ENCODE measurements at places on chromosomes 16 and 17. TPM values are rescaled to one million over a fixed set of nuclear protein-coding genes. Genes with fewer than 3 reads are reported as not detected.

GRCh38 chr17:74598346-74599022 is 6.4 kb upstream of the CD300LD start:
- no peaks in the 10 kb centered on the region for H3K4me1 ChIP-seq
- H3K27me3 ChIP-seq, result no peaks in the 10 kb centered on the region
- no peaks in the 10 kb centered on the region for H3K36me3 ChIP-seq
- no peak overlapping the region for H3K4me3 ChIP-seq
- no peak overlapping the region for H3K27ac ChIP-seq

- H3K4me1 ChIP-seq, result no peaks in the 10 kb centered on the region
- H3K4me3 ChIP-seq, result no peak overlapping the region
- H3K36me3 ChIP-seq, result peaks cover 9% of the 10 kb centered on the region
- no peaks in the 10 kb centered on the region for H3K27me3 ChIP-seq
- no peak overlapping the region for H3K27ac ChIP-seq
Observed at GRCh38 chr17:67137026-67137370, 92.6 kb downstream of the CACNG1 start.

Gene RGS11
- total RNA-seq, result 32.6 TPM

Gene JMJD6
- total RNA-seq, result 29.4 TPM

DNA sequence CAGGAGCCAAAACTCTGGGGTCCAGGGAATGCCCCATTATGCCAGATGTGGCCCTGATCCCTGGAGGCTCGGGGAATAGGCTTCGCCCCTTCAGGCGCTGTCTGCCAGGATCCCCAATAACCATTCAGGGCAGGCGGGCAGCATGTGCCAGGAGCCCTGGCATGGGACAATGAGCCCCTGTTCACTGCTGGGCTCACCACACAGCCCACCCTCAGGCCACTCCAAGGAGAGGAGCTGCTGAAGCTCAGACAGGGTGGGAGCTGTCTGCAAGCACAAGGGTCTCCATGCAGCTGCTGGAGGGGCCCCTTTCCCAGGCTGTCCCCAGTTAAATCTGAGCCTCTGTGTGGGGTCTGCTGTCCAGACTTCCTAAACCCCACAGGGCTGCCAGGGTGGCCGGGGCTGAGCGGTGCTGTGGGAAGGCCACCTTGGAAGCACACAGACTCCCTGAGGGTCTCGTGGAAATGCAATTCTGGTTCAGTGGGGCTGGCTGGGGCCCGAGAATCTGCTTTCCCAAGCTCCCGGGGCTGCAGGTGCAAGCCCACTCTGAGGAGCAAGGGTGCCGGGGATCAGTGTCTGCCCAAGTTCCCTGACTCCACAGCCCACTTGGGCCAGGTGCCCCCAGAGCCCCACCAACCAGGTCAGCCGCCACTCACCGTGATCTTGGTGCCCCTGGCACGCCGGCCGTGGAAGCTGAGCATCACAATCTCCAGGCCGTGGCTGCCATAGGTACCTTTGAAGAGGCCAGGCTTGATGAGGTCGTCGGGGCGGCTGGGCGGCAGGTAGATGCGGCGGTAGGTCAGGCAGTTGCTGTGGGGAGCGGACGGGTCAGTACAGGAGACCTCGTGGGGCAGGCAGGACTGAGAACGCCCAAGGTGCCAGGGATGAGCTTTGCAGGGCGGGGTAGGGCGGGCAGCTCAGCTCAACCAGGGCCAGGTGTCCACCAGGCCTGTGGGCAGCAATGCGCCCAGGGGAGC is 17.7 kb upstream of the C16orf95 start:
- H3K4me1 ChIP-seq, result no peaks in the 10 kb centered on the region
- H3K27ac ChIP-seq, result no peak overlapping the region
- no peaks in the 10 kb centered on the region for H3K27me3 ChIP-seq
- no peak for DNase-seq

DNA sequence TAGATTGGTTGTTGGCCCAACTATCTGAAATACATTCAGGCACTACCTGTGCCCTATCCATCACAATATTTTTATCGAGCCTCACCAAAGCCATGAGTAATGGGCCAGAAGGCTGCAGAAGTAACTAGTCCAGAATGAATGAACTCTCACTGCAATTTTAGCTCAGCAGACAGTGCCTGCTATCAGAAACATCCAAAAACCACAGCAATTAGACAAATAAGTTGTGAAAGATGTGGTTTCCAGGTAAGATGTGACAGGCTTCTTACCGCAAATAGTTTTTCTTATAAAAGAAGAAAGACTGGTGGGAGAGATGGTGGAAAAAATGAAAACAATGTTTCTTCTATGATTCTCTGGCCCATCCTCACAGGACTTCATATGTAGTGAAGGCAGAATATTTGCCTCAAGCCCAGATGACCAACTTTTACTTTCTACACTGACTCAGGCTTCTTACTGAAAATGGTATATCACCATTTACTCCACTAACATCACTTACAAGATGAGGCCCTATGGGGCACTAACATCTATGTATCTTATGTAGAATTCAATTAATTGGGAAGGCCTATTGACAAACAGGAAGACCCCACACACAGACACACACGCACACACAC is 9.8 kb upstream of the RFFL start:
- H3K27me3 ChIP-seq, result no peaks in the 10 kb centered on the region
- no peaks in the 10 kb centered on the region for H3K4me1 ChIP-seq
- no peaks in the 10 kb centered on the region for H3K36me3 ChIP-seq
- no peak for DNase-seq

GRCh38 chr16:47029724-47030123 is 56.2 kb upstream of the DNAJA2 start:
- DNase-seq, result no peak
- H3K4me3 ChIP-seq, result no peak overlapping the region
- no peaks in the 10 kb centered on the region for H3K36me3 ChIP-seq
- no peaks in the 10 kb centered on the region for H3K27me3 ChIP-seq
- H3K4me1 ChIP-seq, result no peaks in the 10 kb centered on the region
- H3K27ac ChIP-seq, result no peak overlapping the region

Gene TMEM238L
- total RNA-seq, result not detected

DNA sequence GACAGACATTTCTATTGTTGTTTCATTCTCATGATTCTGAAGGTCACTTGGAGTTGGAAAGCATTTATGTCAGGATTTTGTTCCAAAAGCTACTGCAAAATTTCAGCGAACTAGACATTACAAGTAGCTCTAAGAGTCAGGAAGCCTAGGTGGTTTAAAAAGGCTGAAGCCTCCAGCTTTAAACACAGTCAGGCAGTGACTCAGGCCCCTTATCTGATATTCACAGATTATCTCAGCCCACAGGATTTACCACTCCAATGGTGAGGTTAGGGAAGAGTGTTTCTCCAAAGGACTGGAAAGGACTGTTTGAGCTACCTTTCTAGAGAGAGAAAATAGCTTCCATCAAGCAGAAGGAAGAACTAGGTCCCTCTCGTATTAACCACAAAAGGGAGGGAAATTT is 624.4 kb upstream of the C16orf82 start:
- H3K4me3 ChIP-seq, result no peak overlapping the region
- H3K4me1 ChIP-seq, result no peaks in the 10 kb centered on the region
- H3K36me3 ChIP-seq, result no peaks in the 10 kb centered on the region
- DNase-seq, result no peak

DNA sequence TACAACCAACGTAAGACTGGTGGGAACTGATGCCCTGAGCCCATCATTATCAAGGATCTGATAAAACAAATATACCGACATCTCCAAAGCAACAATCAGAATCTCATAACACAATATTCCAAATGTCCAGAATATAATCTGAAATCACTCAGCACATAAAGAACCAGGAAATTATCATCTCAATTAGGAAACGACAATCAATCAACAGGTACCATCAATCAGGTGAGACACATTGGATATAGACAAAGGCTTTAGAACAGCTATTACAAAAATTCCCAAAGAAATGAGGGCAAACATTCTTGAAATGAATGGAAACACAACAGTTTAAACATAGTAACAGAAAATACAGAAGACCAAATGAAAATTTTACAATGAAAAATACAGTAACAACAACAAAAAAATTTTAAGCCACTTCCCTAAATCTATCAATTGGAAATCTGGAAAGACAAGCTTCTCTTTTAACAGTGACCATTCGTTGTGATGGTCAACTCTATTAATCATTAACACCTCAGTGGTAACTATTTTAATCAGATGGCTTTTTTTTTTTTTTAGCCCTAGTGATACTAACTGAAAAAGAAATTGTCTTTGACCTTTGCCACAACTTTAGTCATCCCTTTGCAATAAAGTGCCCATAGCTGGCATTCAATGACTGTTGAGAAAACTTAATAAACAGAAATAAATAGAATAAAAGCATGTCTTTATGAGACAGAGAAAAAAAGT is 70.4 kb downstream of the USP32 start:
- DNase-seq, result no peak
- no peak overlapping the region for H3K27ac ChIP-seq
- H3K27me3 ChIP-seq, result no peaks in the 10 kb centered on the region
- no peaks in the 10 kb centered on the region for H3K4me1 ChIP-seq
- no peak overlapping the region for H3K4me3 ChIP-seq
- H3K36me3 ChIP-seq, result no peaks in the 10 kb centered on the region

DNA sequence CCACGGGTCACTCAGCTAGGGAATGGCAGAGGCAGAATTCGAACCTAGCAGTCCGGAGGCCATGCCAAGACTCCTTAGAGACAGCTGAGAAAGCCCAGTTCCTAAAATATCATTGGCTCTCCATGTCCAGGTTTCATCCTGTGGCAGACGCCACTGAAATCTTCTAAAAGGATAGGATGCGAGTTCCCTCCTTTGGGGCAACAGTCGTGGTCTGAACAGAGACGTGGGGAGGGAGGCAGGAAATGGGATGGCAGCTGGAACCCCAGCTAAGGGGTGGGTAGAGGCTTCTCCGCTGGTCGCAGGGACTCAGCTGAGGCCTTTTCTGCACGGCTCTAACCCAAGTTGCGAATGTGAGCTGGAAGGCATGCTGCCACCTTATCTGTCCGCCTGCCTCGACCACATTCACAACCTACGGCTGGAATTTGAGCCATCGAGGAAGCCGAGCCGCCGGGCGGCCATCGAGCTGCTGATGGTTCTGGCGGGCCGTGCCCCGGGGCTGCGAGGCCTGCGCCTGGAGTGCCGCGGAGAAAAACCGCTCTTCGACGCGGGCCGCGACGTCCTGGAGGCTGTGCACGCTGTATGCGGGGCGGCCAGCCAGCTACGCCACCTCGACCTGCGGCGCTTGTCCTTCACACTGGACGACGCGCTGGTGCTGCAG is 1.9 kb upstream of the HSF4 start:
- DNase-seq, result no peak
- peaks cover 41% of the 10 kb centered on the region for H3K4me1 ChIP-seq
- no peaks in the 10 kb centered on the region for H3K27me3 ChIP-seq
- H3K4me3 ChIP-seq, result peak overlapping the region; percentile 57
